ENCODE measurements at places on chromosomes 5 and 9. TPM values are rescaled to one million over a fixed set of nuclear protein-coding genes. Genes with fewer than 3 reads are reported as not detected.

Gene TAF11L10
- not detected for total RNA-seq

Gene PHF24
- 0.21 TPM for total RNA-seq

Gene DND1
- total RNA-seq: 0.73 TPM

Gene DPYSL3
- total RNA-seq: 16.9 TPM

Gene ANKRD31
- total RNA-seq: 0.05 TPM

Gene MSX2
- 5.9 TPM for total RNA-seq

Gene PLAC8L1
- total RNA-seq: not detected

Gene TNFSF15
- total RNA-seq: 0.40 TPM

Gene IL13
- total RNA-seq: not detected

Gene BTNL3
- not detected for total RNA-seq

Gene ANXA6
- total RNA-seq: 40.8 TPM

Gene CDH9
- total RNA-seq: not detected

Gene HRH2
- 0.48 TPM for total RNA-seq

Gene CRHBP
- total RNA-seq: 0.21 TPM

Gene SLC45A2
- total RNA-seq: not detected

Gene MYMK
- not detected for total RNA-seq

Gene F2RL1
- total RNA-seq: 281 TPM

Gene ASPN
- total RNA-seq: not detected

Gene SPINK1
- total RNA-seq: not detected

Gene PPP3R2
- not detected for total RNA-seq

Gene FBP1
- total RNA-seq: not detected

Gene DRD1
- total RNA-seq: 0.51 TPM

Gene PRDM9
- total RNA-seq: not detected

Gene VLDLR
- total RNA-seq: 24.9 TPM

Gene DNLZ
- total RNA-seq: 39.4 TPM

Gene CSF2
- total RNA-seq: 0.79 TPM

Gene BTNL9
- total RNA-seq: 0.57 TPM

Gene TMEM232
- not detected for total RNA-seq

Gene CDC42SE2
- total RNA-seq: 32.3 TPM

Gene GABRB2
- not detected for total RNA-seq

Gene SPINK6
- 0.39 TPM for total RNA-seq

Gene PCDHA2
- 0.03 TPM for total RNA-seq

Measured in A549 treated with RU486 at 1 μM for 4 hours (cell line).